Left hindlimb (tissue), 1 donor: ENCODE measurements at places on chromosomes 13 and 19.
A peak's percentile ranks its signal among the peaks of the same experiment; 100 is the strongest.

GRCh38 chr19:18541258-18541991 lies 1.9 kb downstream of the FKBP8 start:
- no peak for DNase-seq

- DNase-seq: no peak
Measured at GRCh38 chr13:109606520-109606919, 179.9 kb downstream of the IRS2 start.

DNA sequence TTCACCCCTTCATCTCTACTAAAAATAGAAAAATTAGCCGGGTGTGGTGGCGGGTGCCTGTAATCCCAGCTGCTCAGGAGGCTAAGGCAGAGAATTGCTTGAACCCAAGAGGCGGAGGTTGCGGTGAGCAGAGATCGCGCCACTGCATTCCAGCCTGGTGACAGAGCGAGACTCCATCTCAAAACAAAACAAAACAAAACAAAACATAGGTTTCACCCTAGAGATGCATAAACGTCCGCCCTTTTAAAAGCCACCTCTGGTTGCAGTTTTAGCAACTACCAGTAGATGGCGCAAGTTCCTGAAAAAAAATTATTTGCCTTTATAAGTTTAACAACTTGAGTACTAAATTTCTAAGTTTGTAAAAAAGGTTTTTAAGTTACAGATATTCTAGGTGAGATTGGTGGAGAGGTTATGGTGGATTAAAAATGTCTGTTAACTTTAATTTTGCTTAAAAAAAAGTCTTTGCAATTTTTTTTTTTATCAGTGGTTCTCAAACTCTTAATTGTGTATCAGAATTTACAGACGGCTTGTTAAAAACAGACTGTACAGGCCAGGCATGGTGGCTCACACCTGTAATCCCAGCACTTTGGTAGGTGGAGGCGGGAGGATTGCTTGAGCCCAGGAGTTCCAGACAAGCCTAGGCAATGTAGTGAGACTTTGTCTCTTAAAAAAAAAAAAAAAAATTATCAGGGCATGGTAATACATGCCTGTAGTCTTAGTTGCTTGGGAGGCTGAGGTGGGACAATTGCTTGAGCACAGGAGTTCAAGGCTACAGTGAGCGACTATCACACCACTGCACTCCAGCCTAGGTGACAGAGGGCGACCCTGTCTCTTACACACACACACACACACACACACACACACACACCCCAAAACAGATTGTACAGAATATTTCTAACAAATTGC lies 42.1 kb downstream of the NAA16 start:
- DNase-seq: no peak

GRCh38 chr13:24692561-24692960 lies 12.4 kb downstream of the ATP12A start:
- DNase-seq: no peak

- no peak for DNase-seq
Measured at GRCh38 chr13:23473221-23473620, 39.7 kb upstream of the SACS start.

GRCh38 chr19:12723381-12723640 lies 421 bp downstream of the TNPO2 start:
- no peak for DNase-seq

- no peak for DNase-seq
Measured at GRCh38 chr19:5131031-5131505, 162.2 kb downstream of the KDM4B start.

- DNase-seq: peak; percentile 75
Measured at GRCh38 chr19:15584541-15585115, 30.4 kb upstream of the CYP4F8 start.

GRCh38 chr19:1360126-1360817 lies 23.4 kb upstream of the NDUFS7 start:
- DNase-seq: no peak

GRCh38 chr13:26502826-26503225 lies 54.7 kb upstream of the WASF3 start:
- no peak for DNase-seq

DNA sequence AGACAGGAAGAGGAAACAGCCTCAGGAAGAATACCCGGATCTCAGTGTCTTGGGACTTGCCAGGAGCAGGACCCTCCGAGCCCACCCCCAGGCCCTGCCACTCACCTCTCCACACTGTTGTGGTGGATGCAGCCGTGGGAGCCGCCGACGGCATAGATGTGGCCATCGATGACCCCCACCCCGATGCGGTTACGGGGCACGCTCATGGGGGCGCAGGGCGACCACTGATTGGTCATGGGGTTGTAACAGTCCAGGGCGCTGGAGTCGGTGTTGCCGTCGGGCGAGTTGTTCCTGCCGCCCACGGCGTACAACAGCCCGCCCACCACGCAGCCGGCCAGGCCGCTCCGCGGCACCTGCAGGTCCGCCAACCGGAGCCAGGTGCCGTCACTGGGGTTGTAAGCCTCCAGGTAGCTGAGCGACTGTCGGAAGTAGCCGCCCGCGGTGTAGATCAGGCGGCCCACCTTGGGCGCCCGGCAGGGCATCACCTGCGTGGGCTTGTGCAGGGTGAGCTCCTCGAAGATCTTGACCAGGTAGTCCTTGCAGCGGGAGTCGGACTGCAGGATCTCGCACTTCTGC lies 11.6 kb downstream of the KEAP1 start:
- no peak for DNase-seq

DNA sequence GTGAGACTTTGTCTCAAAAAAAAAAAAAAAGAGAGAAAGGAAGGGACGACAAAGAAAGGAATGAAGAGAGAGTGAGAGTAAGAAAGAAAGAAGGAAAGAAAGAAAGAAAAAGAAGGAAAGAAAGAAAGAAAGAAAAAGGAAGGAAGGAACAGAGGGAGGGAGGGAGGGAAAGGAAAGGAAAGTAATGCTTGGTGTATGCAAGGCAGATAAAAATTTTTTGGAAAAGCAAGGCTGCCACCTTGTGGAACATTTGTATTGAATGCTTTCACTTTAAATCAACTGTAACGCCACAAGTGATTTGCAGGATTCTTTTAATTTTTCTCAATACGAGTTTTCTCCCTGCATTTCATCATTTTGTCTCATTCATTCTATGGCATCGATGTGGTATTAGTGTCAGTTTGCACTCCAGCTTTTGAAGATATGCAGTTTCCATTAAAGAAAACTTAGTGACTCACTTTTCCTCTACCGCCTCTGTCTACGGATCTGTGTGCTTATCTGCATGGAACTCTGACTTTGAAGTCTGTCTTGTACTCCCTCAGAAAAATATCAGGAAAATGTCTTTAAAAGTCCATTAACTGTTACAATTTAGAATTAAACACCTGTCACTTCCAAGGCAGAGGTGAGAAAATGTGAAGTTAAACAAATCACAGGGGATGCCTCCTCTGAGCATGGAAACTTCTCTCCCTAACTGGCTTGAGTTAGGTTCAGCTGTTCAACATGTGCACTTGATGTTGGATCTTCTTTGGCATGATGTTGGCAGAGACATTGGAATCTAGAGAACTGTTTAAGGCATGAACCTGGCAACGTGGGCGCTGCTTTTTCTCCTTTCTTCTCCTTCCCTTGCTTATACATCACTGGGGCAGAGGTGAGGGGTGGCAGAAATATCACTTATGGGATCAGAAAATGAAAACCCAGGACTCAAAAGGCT lies 20.0 kb upstream of the ZDHHC20 start:
- DNase-seq: no peak

DNA sequence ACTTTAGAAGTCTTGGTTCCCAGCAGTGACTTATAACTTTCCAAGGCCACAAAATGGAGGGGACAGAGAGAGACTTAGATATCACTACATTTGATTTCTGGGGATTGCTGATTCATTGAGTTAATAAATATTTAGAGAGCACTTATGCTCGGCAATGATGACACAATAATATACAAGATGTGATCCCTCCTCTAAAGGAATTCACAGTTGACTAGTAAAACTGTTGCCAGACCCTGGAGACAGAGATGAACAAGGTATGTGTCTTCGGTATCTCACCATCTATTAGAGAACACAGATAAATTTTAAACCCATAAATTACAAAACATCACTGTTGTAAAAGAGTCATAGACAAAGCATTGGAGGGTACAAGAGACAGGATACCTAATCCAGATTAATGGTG lies 437.5 kb downstream of the FOXO1 start:
- DNase-seq: no peak

GRCh38 chr13:110538632-110539031 lies 22.9 kb downstream of the RAB20 start:
- no peak for DNase-seq

- peak; percentile 54 for DNase-seq
Measured at GRCh38 chr19:4369109-4369887, 25.9 kb downstream of the MPND start.

DNA sequence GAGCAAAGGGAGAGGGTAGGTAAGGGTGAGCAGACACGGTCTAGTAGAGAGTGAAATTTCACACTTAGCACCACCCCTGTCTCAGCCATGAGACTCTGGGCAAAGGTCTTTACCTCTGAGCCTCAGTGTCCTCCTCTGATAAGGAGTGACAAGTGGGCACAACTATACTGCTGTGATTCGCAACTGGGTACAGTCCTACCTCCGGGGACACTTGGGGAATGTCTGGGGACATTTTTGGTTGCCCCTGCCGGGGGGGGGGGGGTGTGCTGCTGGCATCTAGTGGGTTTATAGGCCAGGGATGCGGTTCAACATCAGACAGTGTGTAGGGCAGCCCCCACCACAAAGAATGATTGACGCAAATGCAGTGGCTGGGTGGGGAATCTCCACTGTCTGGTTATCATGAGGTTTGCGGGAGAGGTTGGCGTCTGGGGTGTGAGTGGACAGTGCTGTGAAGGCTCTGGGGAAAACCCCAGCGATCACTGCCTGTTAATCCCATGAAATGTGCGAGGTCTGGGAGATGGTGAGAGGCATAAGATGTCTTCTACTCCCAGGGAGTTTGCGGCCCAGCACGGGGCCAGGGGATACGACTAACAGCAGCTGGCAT lies 4.3 kb downstream of the NACC1 start:
- no peak for DNase-seq

DNA sequence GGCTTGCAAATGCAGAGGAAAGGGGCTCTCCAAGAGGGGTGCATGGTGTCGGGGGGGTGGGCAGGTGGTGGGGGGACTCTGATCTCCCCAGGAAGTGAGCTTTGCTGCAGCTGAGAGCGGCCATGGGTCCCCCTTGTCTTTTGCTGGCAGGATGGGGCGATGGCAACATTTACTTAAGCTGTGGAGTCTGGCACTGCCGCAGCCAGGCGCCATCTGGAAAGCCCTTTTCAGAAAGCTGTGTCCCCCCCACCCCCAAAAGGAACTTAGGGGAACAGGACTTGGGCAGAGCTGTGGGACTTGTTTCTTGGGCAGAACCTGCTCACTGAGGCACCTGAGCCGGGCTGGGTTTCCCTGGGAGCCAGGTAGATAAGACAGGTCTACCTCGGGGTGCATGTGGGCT lies 80.7 kb downstream of the ZNF536 start:
- no peak for DNase-seq

- no peak for DNase-seq
Measured at GRCh38 chr19:43780706-43781525, at the start of gene KCNN4. TSS of gene KCNN4 (minus strand) at chr19:43780973. CDS start at chr19:43780861, 112 bp downstream.

GRCh38 chr13:81988567-81988966 lies 1647.6 kb upstream of the SPRY2 start:
- DNase-seq: no peak

GRCh38 chr19:15555759-15556633 lies 47.7 kb downstream of the CYP4F22 start:
- peak; percentile 89 for DNase-seq

- no peak for DNase-seq
Measured at GRCh38 chr13:64453831-64454230, 2776.3 kb downstream of the PCDH9 start.

GRCh38 chr13:43996221-43996620 lies 116.5 kb downstream of the LACC1 start:
- no peak for DNase-seq

DNA sequence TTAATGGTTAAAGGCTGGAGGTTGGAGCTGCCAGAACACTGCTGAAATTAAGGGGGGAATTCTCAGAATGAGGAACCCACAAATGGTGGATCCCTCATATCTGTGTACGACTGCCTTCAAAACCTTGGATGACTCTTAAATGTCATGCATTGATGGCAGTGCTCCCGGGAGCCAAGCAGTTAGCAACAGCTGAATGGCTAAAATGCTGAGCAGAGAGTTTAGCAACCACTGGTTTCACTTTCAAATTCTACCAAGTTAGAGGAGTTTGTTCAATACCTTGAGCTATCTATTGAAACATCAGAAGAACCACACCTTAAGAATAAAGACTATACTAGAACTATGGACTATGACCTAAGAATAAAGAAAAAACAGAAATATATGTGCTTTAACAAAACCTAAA lies 41.4 kb downstream of the UQCRFS1 start:
- DNase-seq: no peak

- DNase-seq: no peak
Measured at GRCh38 chr19:19206938-19207337, 3.7 kb upstream of the NR2C2AP start.

DNA sequence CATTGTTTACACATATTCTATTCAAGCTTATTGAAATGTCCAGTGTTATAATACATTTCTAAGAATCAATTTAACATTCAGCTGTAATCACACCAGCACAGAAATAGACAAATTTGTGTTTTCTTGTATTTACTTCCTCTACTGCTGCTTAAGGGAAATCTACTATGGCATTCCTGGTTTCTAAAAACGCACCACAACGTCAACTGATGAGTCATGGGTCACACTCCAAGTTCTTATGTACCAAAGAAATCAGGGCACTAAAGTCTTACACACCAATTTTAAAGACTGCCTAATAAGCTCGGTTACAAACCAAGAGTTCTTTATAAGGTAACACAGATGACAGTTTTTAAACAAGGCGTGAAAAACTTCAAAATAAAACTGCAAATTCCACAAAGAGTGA lies 13.2 kb downstream of the LNX2 start:
- DNase-seq: no peak

DNA sequence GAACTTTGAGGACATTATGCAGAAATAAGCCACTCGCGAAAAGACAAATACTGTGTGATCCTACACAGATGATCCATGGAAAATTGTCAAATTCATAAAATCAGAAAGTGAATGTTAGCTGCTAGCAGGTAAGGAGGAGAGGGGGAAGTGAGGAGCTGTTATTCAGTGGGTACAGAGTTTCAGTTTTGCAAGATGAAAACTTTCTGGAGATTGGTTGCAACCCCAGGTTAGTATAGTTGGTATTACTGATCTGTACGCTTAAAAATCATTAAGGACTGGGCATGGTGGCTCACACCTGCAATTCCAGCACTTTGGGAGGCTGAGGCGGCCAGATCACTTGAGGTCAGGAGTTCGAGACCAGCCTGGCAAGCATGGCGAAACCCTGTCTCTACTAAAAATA lies 17.9 kb downstream of the ZNF101 start:
- no peak for DNase-seq

GRCh38 chr19:13425151-13425550 lies 81.1 kb downstream of the CACNA1A start:
- DNase-seq: no peak
